Activated naive CD4-positive, alpha-beta T cell (primary cell): ENCODE measurements at places on chromosomes 3 and 15.
A peak's percentile ranks its signal among the peaks of the same experiment; 100 is the strongest.

GRCh38 chr3:124234852-124235252 lies 242.9 kb upstream of the ROPN1 start:
- DNase-seq, result no peak

DNA sequence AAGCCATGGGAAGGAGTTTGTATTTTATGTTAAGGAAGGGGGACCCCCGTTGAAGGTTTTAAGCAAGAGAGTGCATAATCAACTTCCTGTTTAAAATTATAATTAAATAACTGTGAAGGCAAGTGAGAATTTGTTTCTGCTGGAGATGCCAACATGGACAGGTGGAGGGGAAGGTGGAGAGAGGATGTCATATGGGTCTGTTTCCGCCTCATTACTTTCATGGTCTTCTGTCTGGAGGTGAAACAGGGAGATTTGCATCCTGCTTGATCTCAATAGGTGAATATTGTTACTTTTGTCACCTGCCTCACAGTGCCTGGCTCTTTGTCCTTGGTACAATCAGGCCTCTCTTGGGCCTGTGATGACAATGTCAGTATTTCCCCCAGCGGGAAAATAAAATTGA lies 300.6 kb upstream of the LMCD1 start:
- DNase-seq, result no peak

GRCh38 chr15:64623347-64623996 lies 151.9 kb downstream of the RBPMS2 start:
- DNase-seq, result no peak

DNA sequence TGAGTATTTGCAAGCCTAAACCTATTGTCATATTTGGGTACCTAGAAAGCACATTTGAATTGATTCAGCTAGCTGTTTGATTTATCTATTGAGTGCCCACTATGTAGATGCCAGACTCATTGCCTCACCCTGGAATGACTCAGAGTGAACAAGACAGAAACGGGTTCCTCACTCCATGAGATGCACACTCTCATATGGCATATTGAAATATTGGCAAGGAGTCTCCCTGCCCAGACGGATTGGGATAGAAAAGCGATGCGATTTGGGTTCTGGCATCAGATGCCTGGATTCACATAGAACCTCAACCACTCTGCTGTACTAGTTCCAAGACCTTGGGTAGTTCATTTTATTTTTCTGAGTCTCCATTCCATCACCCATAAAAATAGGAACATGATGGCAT lies 22.5 kb downstream of the LRRN1 start:
- no peak for DNase-seq

DNA sequence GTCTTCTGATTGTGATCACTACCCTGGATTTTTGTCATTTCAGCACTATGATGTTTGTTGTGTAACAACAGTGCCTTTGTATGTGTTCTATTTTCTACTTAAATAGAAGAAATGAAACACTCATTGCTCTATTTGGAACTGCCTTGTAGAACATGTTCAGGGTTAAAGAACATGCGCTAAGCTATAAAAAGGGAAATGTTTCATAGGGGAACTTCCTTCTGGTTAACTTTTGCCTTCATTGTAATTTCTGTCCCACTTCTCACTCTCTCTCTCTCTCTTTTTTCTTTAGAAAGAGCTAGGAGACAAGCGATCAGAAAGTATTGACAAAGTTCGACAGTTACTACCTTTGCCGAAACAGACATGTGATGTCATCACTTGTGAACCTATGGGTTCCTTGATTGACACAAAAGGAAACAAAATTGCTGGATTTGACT lies at the start of gene P2RY12:
Gene P2RY12, minus strand, starts transcription at position 13 of the 434 bp plus-strand sequence. CDS start 45,908 bp downstream, outside the sequence.
- no peak for DNase-seq

- DNase-seq, result no peak
Measured at GRCh38 chr3:10764259-10765051, 51.6 kb upstream of the SLC6A11 start.

DNA sequence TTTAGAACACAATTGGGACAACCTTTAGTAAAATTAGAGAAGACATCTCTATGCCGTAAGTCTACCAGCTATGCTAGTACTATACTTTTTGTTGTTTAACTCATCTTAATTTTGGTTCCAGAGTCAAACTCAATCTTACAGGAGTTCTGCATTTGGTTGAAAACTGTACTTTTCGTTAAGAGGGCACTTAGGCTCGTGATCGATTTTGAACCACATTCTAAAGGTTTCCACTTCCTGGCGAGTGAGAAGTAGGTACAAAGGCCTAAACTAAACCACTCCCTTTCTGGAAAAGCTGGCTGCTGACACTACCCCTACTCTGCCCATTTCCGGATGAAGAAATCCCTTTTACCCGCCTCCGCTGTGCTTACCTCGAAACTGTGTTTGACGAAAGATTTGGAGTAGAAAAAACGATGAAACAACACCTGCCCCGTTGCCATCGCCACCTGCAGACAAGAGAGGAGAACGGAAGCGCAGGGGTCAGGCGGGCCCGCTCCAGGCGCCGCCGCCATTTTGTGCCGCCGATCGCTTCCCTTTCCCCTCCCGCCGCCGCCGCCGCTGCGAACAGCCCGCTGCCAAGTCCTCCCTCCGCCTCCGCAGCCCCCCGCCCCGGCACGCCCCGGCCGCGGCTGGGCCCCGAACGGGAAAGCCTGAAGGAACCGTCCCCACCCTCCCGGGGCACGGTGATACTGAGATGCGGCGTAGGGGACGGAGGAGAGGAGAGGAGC lies 748 bp downstream of the CCNL1 start:
- peak; percentile 66 for DNase-seq

GRCh38 chr3:153028381-153028780 lies 133.6 kb upstream of the RAP2B start:
- no peak for DNase-seq

DNA sequence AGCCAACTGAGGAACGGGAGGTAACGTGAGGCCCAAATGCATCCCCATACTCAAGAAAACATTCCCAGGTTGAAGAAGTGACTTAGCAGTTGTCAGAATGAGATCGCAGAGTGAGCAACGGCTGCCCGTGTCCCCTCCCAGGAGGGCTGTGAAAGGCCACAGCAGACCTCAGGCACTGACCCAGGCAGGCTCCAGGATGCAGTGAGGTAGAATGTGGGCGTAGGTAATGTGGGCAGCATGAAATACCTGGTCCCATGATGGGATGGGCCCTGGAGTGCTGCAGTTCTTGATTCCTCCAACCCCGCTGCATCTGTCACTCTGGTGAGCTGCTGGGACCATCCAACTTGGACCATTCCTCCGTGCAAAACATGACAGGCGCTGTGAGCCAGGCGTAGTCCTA lies 74.8 kb downstream of the NSMCE3 start:
- DNase-seq, result no peak

DNA sequence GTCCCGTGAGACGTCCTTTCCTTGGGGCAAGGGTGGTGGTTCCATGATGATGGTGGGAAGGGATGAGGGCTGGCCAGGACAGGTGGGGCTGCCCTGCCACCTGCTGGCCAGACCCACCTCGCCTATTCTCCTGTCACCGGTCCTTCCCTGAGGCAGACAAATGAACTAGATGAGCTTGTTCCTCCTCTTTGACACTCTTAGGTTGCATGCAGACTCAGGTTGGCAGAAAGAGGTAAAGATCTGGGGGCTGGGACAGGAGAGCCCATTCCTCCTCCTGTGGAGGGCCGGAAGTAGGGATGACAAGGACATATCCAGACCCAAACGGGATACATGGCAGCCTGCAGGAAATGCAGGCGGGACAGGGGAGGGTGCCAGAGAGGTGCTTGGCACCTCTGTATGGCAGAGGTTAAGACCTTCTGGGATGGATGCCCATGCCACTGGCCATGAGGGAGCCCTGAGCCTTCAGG lies 38.6 kb downstream of the ACSBG1 start:
- peak; percentile 46 for DNase-seq
